ENCODE measurements at places on chromosomes 13 and 19.

GRCh38 chr13:62433660-62434059 lies 1018.0 kb upstream of the PCDH20 start:
- no peak for DNase-seq

GRCh38 chr13:46520166-46520565 lies 32.8 kb upstream of the LRCH1 start:
- DNase-seq, result no peak

- no peak for DNase-seq
These were observed 145.6 kb upstream of the FRY start for GRCh38 chr13:31885994-31886393.

GRCh38 chr13:27889471-27889870 lies 30.3 kb upstream of the PDX1 start:
- no peak for DNase-seq

- no peak for DNase-seq
These were observed 64.8 kb downstream of the NHLRC3 start for GRCh38 chr13:39102981-39103490.

All from activated T-cell treated with anti-CD3 and anti-CD28 coated beads, Interleukin-2, amount 50 U/mL, for 24 hours (primary cell).